ENCODE measurements at places on chromosomes 3 and 15. TPM values are rescaled to one million over a fixed set of nuclear protein-coding genes. Genes with fewer than 3 reads are reported as not detected.

The PP2D1 gene
- total RNA-seq = not detected

The KIF15 gene
- total RNA-seq = 12.7 TPM

The IL17RD gene
- 0.90 TPM for total RNA-seq

The TMIE gene
- total RNA-seq = 0.19 TPM

The ADAMTS17 gene
- 0.75 TPM for total RNA-seq

Measured in endothelial cell of coronary artery (primary cell).